HT1080 (cell line): ENCODE measurements at places on chromosomes 13 and 19. TPM values are rescaled to one million over a fixed set of nuclear protein-coding genes. Genes with fewer than 3 reads are reported as not detected.

LGALS7 gene
- total RNA-seq, result not detected in 2 replicates

MAG gene
- total RNA-seq, result not detected in 2 replicates

CELF5 gene
- total RNA-seq, result not detected in 2 replicates

CCDC8 gene
- total RNA-seq, result not detected in 2 replicates

CRX gene
- total RNA-seq, result not detected in 2 replicates

ZNF541 gene
- not detected in 2 replicates for total RNA-seq

CD177 gene
- not detected in 2 replicates for total RNA-seq

DNAJC3 gene
- total RNA-seq, result 17.6 and 21.8 TPM in 2 replicates

CTXN1 gene
- total RNA-seq, result 3.1 and 7.0 TPM in 2 replicates
